NCI-H1092 treated with DMSO at 0.1 percent for 48 hours (cell line): ENCODE measurements at places on chromosomes 2 and 18.

DNA sequence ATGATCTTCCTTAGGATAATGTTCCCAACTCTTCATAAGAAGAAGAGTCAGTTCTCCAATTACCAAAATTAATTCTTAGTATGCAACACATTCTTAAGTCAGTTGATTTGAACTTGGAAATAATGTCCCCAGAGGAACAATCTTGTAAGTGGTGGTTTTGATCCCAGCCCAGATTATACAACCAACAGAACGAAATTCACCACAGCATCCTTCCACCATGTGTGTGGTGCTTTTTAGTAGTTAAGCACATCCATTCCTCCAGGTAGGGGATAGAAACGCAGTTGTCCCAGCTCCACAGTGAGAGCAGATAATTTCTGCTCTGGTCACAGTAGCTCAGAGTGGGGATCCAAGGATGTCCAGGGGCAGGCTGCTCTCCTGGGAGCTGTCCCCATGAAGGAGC lies 161.7 kb upstream of the SLC39A10 start:
- DNase-seq = no peak

GRCh38 chr2:234211797-234212196 lies 161.3 kb downstream of the SPP2 start:
- DNase-seq = no peak

GRCh38 chr2:169221745-169222369 lies 140.5 kb downstream of the LRP2 start:
- DNase-seq = no peak

GRCh38 chr2:157857881-157858280 lies 18.2 kb downstream of the ACVR1 start:
- DNase-seq = no peak

GRCh38 chr18:40546875-40547274 lies 1408.2 kb upstream of the PIK3C3 start:
- DNase-seq = no peak

- no peak for DNase-seq
Observed at GRCh38 chr18:54277899-54278298, 8.6 kb downstream of the POLI start.

- DNase-seq = no peak
Observed at GRCh38 chr2:225458431-225459117, 59.1 kb downstream of the NYAP2 start.

- DNase-seq = no peak
Observed at GRCh38 chr2:132521341-132521740, 104.7 kb downstream of the GPR39 start.

DNA sequence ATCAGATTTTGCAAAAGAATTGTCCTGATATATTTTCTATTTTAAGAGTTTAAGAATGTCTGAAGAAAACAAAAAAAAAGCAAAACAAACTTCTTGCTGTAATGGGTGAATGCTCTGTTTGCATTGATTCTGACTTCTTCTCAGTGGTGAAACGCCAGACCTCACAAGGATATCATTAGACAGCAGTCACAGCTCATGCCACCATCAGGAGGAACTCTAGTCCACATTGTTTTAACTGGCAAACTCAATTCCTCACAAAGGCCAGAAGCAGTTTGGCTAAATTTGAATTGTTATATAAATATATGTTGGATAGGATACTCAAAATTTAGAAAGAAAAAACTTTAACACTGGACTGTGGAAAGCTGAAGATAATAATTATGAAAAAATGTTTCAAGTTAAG lies 89.4 kb downstream of the DOK6 start:
- no peak for DNase-seq

DNA sequence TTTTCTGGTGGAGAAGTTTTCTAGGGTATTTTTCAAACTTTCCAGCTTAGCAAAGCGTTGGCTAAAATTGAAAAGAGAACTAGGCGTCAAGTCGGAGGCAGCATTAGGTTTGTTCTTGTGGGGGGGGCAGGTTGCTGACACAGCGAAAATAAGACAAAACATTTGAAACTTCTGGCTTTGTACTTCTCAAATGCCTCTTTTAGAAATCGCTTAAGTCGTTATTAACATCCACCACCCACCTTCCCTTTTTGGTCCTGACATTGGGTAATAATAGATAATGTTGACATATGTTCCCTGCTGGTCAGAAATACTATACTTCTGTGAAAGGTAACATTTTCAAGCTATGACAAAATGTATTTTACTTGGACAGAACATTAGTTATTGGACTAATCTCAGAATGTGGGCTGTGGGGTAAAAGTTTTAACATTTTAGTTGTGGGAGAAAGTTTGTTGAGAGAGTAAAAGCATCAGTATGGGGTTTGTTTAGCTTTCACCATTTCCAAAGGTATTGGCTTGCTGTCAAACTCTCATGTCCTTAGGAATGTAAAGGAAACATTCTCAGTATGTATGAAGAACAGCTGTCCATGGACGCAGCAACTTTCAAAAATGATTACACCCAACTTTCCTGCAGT lies 88.1 kb upstream of the ZEB2 start:
- no peak for DNase-seq

DNA sequence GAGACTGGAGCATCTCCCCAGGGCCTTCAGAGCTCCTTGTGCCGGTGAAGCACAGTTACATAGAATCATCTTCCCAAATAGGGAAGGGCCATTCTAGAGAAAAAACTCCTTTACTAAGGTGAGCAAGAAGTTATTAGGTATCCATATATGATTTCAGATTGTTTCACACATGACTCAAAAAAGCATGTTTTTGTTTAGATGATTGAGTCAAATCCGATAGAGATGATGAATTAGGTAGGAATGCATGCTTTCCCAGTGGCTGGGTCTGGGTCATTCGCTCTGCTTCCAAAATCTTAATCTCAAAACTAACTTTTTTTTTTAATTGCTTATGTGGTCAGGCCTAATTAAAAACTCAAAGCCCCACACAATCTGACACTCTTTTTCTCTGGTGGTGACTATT lies 3.8 kb downstream of the NT5C1B start:
- no peak for DNase-seq

GRCh38 chr2:58553937-58554336 lies 312.8 kb upstream of the FANCL start:
- DNase-seq = peak; percentile 4

DNA sequence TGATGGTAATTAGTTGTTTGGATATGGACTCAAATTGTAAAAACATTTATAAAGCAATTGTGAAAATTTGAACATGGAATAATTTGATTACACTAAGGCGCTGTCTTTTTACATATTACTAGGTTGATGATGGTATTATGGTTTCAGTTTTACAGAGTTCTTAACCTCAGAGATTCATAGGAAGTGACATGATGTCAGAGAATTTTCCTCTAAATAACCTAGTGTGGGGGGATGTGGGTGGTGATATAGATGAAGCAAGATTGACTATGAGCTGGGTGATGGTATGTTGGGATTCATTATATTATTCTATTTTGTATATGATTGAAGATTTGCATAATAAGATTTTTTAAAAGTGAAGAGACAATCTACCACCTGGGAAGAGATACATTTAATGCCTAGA lies 45.9 kb upstream of the ATP5MC3 start:
- no peak for DNase-seq

GRCh38 chr2:44135771-44136170 lies 32.9 kb upstream of the PPM1B start:
- DNase-seq = no peak

GRCh38 chr2:169822036-169822435 lies 2.7 kb downstream of the METTL5 start:
- DNase-seq = no peak

- no peak for DNase-seq
Observed at GRCh38 chr18:62080172-62080900, 106.5 kb downstream of the PIGN start.

GRCh38 chr2:222930862-222931261 lies 70.0 kb downstream of the ACSL3 start:
- DNase-seq = no peak

GRCh38 chr18:56245866-56246580 lies 392.4 kb downstream of the TXNL1 start:
- DNase-seq = no peak

- no peak for DNase-seq
Observed at GRCh38 chr2:80238692-80239469, 65.7 kb downstream of the LRRTM1 start.

DNA sequence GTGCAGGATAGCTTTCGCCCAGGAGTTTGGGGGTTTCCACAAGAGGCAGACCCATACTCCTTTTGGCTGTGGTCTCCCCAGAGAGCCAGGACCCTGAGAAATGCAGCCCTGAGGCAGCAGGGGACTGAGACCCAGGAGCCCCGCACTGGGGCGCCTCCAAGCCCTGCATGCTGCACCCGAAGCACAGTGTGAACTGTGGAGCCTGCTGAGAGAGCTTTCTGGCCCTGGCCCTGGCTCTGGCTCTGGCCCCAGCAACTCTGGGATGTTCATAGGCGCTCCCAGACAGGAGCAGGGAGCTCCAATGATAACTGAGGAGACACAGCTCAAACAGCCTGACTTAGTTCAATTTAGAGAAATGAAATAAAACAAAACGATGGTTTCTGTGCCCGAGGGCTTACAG lies 96.4 kb upstream of the TEX51 start:
- DNase-seq = no peak

DNA sequence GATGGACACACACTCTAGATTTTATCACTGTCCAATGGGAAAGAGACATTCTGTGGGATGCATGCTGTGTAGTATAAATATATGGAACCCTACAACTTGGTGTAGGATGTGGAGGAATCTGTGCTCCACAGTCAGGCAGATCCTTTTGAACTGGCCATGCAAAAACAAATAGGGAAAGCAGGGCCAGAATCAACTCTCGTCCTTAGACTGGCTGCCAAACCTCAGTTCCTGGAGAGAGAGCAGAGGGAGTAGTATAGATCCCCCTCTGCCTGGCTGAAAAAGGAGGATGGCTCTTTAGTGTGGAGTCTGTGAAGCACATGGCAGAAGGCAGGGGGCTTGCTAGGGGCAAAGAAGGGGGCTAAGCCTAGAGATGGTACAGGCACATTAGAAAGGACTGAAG lies 84.7 kb downstream of the LYPD6 start:
- no peak for DNase-seq

DNA sequence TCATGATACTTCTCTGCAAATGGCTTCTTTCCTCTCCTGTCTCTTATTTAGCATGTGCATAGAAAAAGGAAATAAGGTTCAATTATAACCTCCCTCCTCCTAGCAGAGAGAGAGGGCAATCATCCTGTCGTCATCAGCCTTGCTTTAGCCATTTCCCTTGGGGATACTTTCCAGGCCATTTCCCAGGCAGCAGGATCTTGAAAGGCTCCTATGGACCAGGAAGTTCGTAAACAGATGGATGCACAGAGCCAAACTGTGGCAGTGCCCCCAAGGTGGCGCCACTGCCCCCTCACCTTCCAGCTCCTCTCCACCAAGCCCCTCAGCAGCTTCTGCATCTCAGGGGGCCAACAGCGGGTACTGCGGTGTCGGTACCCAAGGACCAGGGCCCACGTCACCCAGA lies 157.4 kb downstream of the DTNA start:
- peak; percentile 71 for DNase-seq

GRCh38 chr2:203412546-203413331 lies 84.5 kb downstream of the ABI2 start:
- DNase-seq = no peak

GRCh38 chr18:36389027-36389426 lies 91.5 kb downstream of the FHOD3 start:
- DNase-seq = no peak

DNA sequence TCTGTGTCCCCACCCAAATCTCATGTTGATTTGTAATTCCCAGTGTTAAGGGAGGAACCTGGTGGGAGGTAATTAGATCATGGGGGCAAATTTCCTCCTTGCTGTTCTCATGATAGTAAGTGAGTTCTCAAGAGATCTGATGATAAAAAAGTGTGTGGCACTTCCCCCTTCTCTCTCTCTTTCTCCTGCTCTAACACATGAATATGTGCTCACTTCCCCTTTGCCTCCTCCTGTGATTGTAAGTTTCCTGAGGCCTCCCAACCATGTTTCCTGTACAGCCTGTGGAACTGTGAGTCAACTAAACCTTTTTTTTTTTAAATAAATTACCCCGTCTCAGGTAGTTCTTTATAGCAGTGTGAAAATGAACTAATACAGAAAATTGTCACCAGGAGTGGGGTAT lies 380.0 kb downstream of the MEIS1 start:
- DNase-seq = no peak

GRCh38 chr2:71705171-71705960 lies 252.0 kb downstream of the DYSF start:
- no peak for DNase-seq

- no peak for DNase-seq
Observed at GRCh38 chr2:101736861-101737291, 39.4 kb downstream of the MAP4K4 start.

GRCh38 chr2:207884127-207884526 lies 114.4 kb upstream of the FZD5 start:
- no peak for DNase-seq

DNA sequence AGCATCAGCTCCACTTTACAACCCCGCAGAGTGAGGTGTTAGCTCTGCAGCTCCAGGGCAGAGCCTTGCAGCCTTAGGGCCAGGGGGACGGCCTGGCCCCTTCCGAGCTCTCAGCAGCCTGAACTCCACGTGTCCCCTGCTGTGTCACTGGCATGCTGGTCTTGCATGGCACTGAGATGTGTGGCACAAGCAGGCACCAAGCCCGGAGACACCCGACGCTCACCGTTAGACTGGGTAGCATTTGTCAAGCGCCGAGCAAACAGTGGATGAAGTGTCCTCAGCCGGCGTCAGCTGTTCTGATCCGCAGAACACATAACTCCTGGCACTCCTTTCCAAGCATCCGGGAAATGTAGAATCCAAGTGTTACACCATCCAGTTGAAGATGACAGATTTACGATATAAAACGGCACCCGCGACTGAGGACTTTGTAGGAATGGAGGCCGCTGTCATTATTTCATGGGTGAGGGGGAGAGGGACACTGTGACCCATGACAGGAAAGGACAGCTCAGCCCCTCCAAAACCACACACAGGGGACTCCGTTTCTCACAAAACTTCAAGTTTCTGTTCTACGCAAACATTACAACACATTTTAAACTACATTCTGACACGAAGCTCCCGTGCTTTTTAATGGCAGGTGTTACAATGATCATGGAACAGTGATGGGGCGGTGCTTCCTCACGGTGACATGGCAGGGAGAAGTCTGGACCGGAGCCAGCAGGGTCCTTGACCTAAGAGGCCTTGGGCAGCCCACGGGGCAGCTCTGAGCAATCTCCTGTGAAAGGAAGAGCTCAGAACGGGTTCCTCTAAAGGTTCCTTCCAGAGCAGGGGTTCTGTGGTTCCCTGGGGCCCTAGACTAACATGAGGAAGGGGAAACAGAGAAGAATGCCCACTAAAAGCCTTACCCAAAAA lies 89.4 kb downstream of the HDAC4 start:
- peak; percentile 48 for DNase-seq

DNA sequence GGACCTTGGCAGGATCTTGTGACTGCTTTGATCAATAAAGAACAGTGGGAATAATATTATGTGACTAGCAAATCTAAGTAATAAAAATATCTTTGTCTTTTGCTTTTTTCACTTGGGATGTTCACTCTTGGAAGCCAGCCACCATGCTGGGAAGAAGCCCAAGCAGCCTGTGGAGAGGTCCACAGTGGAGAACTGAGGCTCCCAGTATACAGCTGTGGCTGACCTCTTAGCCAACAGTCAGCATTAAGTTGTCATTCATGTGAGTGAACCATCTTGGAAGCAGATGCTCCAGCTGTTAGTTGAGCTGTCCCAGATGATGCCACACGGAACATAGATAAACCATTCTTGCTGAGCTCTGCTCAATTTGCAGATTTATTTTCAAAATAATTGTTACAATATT lies 160.0 kb downstream of the OSR1 start:
- no peak for DNase-seq

GRCh38 chr2:176075481-176075880 lies 8.3 kb downstream of the EVX2 start:
- no peak for DNase-seq

- DNase-seq = no peak
Observed at GRCh38 chr2:171530378-171530777, 8.1 kb downstream of the CYBRD1 start.
